Stimulated activated CD4-positive, alpha-beta T cell treated with anti-CD3 and anti-CD28 coated beads, TNF-alpha, amount 100 ng/mL, for 1 hour (primary cell): ENCODE measurements at places on chromosomes 11 and 22.

GRCh38 chr22:49678137-49678841 is 149.4 kb downstream of the BRD1 start:
- no peak for DNase-seq

DNA sequence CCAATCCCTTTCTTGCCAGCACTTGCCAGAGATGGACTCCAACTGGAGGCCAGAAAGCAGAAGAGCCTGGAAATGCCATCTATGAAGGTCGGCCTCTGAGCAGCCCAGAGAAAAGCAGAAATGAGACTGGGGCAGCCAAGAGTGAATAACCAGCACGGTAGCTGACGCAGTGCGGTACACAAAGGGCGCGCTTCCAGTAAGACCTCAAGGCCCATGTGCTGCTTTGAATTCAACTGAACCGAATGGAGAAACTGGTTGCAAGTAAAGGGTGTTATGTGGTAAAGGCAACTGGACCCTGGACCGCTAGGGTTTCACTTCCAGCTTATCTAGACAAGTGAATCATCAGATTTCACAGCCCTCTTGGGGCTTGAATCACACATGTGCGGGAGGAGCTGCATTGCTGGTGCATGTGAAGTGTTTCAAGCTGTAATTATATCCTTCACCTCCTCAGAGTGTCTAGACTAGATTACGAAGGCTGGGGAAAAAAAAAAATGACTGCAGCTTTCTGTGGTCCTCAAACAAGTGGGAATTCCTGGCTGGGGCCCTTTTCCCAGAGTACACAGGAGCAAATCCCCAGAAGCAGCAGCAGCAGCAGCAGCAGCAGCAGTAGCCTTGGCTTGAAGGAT is 128.9 kb downstream of the CCDC34 start:
- DNase-seq, result no peak

GRCh38 chr11:107677924-107678631 is 33.8 kb downstream of the SLN start:
- DNase-seq, result no peak

GRCh38 chr11:128133501-128133900 is 453.9 kb downstream of the ETS1 start:
- DNase-seq, result no peak

GRCh38 chr22:29478326-29479276 is 1.4 kb upstream of the NEFH start:
- DNase-seq, result no peak

- DNase-seq, result no peak
These were observed 72.2 kb downstream of the JAM3 start for GRCh38 chr11:134140961-134141490.

GRCh38 chr11:110715541-110715940 is 3.3 kb upstream of the ARHGAP20 start:
- DNase-seq, result no peak

GRCh38 chr22:50563413-50564160 is 868 bp upstream of the SYCE3 start:
- no peak for DNase-seq

DNA sequence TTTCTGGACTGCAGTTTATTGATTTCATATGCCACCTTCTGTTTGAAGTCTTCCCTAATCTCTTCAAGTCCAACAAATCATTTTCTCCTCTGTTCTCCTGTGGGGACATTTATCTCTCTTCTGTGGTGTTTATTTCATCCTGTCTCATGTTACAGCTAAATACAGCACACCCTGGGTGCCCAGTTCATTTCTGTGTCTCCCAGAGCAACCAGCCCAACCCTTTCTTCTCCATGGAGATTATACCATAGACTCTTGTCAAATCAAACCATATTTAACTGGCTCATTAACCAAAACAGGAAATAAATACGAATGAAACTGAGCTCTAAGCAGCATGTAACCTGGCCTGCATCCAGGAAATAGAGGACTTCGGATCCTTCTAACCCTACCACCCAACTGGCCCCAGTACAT is at the start of gene MS4A8:
Gene MS4A8, plus strand, starts transcription at position 329 of the 408 bp plus-strand sequence. CDS start 1,249 bp downstream, outside the sequence.
- DNase-seq, result no peak

DNA sequence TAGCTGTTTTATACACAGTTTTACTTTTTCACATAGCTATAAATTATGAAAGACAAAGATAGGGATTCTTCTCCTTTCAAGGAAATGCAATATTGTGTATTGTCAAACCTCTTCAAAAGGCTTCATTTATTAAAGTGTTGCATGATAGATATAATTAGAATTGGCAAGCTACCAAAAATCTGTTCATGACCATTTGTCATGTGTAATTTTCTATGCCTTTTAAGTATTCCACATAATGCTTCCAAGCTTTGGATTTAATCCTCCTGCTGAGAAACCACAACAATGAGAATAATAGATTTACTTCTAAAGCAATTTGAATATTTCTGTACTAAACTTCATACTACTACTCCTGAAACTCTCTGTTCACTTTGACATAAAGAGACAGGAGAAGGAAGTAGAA is 403.2 kb upstream of the CCDC179 start:
- no peak for DNase-seq

DNA sequence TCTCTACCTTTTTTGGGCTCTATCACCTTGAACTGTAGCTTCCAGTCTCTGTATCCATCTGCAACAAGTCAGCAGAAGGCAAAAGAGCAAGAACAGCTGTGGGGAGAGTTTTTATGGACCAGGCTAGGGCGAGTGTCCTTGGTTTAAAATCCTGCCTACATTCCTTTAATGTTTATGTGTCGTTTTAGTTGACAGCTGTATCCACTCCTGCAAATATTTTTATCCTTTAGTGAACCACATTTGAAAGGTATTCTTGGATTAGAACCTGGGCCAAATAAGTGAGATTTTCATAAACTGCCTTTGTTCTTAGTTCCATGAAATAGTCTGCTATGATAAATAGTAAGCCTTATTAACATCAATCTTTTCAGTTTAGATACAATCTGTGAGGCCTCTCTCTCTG is 712.2 kb downstream of the ETS1 start:
- no peak for DNase-seq

DNA sequence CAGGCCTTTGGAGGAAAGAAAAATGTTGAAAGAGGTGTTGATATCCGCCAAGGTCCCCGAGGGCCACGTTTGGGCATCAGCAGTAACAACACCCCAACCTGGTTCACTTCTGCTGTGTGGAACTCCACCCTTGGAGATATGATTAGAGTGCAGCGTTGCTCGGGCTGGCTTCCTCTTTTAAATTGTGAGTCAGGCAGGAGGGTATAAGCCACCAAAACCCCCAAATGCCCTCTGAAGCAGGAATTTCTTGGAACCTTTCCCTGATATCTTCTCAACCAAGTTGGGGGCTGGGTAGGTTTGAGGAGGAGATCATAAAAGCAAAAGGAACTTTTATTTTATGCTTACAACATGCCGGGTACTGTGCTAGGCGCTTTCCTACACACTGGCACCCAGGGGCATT is 6.4 kb upstream of the C11orf96 start:
- no peak for DNase-seq

DNA sequence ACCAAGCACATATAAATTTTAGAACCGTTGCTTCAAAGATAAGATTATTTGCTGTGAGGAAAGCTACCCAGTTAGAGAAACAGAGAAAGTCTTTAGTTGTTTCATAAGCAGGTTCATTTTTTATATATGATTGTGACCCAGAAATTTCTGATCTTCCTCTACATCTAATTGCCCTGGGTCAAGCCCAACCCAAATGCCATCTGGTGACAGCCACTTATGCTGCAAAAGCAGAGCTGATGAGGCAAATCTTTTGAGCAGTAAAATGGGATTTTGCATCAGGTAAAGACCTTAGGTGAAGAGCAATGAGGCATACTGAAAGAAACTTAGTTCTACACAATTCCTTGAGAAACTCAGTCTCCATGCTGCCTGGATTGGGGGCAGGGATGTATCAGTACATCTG is 28.0 kb downstream of the SYT9 start:
- no peak for DNase-seq

DNA sequence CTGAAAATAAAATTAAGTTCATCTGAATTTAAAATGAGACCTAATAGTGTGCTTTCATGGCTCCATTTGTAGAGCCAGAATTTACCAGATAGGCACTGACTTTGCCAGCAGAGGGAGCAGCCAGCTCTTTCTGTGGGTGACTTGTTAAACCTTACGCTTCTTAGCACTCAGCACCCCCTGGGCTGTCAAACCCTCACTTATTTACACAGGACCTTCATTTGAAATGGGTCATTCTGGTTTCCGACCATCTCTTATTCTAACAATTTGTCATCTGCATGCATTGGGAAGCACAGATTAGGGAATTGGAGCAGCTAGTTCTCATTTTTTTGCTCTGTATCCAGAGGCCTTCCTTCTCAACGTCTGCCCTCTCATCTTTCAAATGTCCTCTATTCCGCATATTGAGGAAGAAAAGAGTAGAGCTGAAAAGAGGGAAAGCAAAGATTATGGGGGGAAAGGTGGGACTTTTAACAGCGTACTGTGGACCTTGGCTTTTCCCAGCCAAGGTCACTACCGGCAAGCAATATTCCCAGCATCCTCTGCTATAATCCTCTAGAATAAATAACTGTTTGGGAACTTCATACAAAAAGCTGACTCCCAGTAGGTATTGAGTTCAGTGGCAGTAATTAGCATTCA is 3.1 kb downstream of the ASRGL1 start:
- DNase-seq, result peak; percentile 16

GRCh38 chr11:1854949-1855885 is 2.3 kb downstream of the LSP1 start:
- no peak for DNase-seq

- no peak for DNase-seq
These were observed 133.3 kb downstream of the ATXN10 start for GRCh38 chr22:45804986-45805325.

GRCh38 chr11:13921545-13921944 is 41.0 kb upstream of the SPON1 start:
- no peak for DNase-seq

GRCh38 chr11:71065841-71066240 is 186.5 kb downstream of the SHANK2 start:
- no peak for DNase-seq

- no peak for DNase-seq
These were observed 56.4 kb downstream of the PARVA start for GRCh38 chr11:12433571-12434324.

DNA sequence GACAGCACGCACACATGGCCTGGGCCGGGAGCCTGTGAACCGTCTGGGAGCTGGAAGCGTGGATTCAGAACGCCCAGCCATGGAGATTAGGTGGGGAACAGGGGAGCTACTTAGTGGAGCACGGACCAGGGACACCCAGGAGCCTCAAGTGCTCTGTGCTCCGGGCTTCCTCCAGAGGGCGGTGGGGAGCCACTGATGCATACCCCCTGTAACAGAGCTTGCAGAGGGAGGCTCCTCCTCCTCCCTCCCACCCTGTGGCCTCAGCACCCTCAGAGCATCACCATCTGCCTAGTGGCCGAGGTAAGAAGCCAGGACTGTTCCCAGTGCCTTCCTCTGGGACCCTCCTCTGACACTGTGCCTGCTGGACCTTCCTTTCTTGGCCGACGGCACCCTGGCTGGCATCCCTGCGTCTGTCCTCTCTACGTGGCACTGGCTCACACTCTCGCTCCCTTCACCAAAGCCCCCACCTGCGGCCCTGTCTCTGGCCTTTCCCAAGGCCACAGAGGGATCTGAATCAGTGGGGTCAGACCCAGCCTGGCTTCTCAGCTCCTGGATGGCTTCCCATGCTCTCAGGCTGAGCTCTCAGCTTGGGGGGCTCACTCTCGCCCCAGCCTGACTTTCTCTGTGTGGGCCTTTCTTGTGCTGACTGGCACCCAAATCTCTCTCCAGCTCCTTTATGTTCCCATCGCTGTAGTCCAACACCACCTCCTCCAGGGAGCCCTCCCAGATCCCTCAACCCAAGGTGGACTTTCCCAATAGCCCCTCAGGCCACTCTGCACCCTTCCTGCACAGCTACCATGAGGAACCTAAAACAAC is 780.9 kb downstream of the BRD1 start:
- peak; percentile 8 for DNase-seq

GRCh38 chr22:39392341-39392948 is 7.1 kb upstream of the TAB1 start:
- DNase-seq, result no peak

- no peak for DNase-seq
These were observed 434.5 kb upstream of the B3GAT1 start for GRCh38 chr11:134846328-134847082.

DNA sequence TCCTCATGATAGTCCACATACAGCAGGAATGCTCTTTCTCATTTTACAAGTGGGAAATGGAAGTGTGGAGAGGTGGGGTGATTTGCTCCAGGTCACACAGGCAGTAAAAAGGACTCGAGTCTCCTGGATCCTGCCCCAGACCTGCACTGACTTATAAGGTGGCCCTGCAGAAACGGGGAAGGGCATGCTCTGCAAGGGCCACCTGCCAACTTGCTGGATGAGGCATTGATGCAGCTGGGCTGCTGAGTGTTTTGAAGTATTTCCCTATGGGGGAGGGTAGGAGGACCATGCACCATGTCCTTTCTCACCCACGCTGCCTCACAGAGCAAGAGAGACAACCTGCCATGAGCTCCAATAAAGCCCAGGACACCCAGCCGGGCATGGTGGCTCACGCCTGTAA is 36.9 kb downstream of the OR6Q1 start:
- no peak for DNase-seq

- DNase-seq, result no peak
These were observed 22.9 kb downstream of the ZBTB16 start for GRCh38 chr11:114082415-114082748.

GRCh38 chr11:11211888-11212287 is 141.2 kb downstream of the CSNK2A3 start:
- DNase-seq, result no peak

- DNase-seq, result no peak
These were observed 30.4 kb downstream of the CYP2R1 start for GRCh38 chr11:14861680-14862079.

- DNase-seq, result no peak
These were observed 23.4 kb upstream of the CELSR1 start for GRCh38 chr22:46560696-46561295.

DNA sequence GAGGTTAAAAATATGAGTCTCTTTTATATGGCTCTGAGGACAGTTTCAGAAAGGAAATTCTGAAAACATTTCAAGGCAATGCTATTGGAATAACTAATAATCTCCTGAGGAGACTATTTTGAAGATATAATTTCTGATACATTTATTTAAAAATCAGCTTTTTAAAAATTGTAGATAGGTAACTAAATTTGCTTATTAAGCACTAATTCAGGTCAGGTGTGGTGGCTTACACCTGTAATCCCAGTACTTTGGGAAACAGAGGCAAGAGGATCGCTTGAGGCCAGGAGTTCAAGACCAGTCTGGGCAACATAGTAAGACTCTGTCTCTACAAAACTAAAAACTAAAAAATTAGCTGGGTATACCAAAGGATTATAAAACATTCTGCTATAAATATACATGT is 17.0 kb downstream of the ZDHHC13 start:
- no peak for DNase-seq

- DNase-seq, result no peak
These were observed 4.0 kb upstream of the ARHGAP42 start for GRCh38 chr11:100683126-100683525.
